Stimulated activated CD4-positive, alpha-beta T cell treated with anti-CD3 and anti-CD28 coated beads, TNF-alpha, amount 100 ng/mL, for 1 hour (primary cell): ENCODE measurements at places on chromosomes 3 and 15.

- DNase-seq: no peak
Observed at GRCh38 chr3:104909721-104910120, 457.0 kb upstream of the ALCAM start.

DNA sequence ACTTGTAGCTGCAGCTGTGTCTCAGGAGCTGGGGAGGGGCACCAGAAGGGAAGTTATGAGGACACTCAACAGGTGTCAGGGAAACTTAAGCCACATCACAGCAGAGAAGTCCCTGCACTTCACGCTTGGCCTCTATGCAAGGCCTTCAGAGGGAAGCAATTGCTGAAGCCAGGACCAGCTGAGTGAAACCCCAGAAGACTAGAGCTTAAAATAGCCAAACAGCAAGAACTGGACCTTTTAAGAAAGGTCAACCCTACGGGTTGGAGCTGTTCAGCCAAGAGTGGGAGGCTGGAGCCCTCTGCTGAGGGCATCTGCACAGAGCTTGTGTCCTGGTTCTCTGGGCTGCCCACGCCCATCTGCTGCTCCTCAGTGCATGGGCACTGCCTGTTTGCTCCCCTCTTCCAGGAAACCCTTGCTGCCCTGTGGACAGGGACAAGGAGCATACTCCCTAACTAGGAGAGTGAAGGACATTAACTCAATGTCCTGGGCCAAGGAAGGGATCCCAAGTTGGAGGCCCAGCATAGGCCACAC lies 3.9 kb upstream of the GRAMD2A start:
- DNase-seq: no peak

- DNase-seq: no peak
Observed at GRCh38 chr3:147418808-147419701, 9.9 kb downstream of the ZIC1 start.

DNA sequence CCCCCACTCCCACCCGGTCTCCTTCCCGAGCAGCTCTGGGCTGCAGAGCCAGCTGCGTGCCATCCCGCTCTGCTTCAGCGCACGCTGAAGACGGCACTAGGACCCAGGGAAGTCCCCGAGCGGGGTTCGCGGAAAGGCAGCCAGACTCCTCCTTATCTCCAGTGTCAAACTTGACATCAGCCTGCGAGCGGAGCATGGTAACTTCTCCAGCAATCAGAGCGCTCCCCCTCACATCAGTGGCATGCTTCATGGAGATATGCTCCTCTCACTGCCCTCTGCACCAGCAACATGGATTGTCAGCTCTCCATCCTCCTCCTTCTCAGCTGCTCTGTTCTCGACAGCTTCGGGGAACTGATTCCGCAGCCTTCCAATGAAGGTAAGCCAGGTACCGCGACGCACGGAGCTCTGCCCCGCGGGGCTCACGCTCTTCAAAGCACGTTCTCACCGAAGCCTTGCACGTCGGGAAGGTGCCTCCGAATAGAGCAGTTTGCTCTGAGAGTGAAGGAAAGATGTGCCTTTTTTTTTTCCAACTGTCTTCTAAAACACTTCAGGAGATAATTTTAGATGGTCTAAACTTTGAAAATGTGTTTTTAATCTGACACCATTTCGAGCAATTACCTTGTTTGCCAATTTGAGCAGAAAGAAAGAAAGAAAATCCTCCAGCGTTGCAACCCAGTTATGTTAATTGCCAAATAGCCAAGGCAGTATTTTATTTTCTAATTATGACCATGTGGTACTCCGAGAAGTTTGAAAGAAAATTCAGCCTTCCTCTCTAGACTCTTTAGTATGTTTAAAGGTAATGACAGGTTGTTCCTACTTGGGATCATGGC lies at the start of gene EPHA3:
EPHA3 (plus strand) TSS at position 161 of the 830 bp plus-strand sequence; CDS start at position 289, 128 bp downstream.
- no peak for DNase-seq

- no peak for DNase-seq
Observed at GRCh38 chr15:55552926-55553325, 35.2 kb downstream of the PYGO1 start.

GRCh38 chr3:170421111-170421641 lies 2.5 kb downstream of the CLDN11 start:
- no peak for DNase-seq

DNA sequence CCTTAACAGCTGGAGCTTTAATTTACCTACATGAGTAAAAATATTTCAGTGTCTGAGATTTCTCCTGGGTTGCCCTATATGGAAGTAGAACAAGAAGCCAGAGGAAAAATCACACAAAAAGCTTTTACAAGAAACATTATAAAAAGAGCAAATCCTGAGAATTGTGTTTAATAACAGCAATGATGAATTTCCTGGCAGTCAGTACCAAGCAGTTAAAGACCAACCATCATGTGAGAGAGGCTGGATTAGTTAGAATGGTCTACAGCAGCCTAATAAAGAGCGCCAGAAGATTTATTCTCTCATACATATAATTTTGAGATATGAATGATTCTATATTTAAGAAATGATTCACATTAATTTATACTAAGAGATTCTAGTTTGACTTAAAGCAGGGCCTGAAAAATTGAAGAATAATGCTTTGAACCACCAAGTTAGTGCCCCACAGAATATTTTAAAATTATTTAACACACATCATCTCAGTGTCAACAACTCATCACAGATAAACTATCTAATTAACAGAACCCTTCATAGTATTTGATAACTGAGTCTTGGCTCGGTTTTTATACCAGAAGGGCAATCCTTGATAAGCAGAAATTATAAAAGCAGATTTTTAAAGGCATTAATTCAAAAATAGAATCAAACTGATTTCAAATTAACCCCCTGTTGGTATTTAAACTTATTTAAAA lies 59.9 kb upstream of the DPH6 start:
- DNase-seq: no peak

- no peak for DNase-seq
Observed at GRCh38 chr15:33737687-33738601, 230.4 kb upstream of the CHRM5 start.

- no peak for DNase-seq
Observed at GRCh38 chr3:131360191-131360755, 21.3 kb upstream of the NUDT16 start.

DNA sequence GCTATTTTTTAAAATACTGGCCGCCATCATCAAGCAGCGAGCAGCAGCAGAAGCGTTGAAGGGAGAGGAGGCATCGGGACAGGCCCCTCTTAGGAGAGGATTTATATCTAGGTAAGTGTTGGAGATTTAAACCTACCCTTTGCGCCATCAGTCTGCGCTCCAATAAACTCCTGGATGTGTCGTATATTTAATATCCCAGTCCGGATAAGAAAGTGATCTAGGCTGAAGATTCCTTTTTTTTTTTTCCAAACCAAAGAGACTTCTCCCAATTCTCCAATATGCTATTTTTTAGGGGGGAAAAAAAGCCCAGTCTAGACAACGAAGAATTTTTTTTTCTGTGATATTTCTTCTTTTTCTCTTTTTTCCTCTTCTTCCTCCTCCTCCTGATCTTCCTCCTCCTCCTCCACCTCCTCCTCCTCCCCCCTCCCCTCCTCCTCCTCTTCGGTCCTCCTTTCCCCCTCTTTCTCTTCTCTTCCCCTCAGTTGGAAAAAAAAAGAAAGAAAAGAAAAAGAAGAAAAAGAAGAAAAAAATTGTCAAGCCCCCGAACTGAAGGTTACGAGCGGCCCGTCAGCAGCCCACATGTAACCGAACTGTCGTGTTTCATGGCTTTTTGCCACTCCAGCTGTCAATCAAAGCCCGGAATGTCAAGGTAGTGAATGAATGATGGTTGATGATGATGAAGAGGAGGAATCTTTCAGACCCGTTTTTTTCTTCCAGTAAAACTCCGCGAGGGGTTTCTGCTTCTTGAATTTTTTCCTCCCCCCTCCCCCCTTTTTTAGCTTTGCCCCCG lies 835 bp downstream of the MEIS2 start:
- no peak for DNase-seq

GRCh38 chr15:74383695-74384565 lies 16.5 kb upstream of the CYP11A1 start:
- DNase-seq: peak; percentile 56

DNA sequence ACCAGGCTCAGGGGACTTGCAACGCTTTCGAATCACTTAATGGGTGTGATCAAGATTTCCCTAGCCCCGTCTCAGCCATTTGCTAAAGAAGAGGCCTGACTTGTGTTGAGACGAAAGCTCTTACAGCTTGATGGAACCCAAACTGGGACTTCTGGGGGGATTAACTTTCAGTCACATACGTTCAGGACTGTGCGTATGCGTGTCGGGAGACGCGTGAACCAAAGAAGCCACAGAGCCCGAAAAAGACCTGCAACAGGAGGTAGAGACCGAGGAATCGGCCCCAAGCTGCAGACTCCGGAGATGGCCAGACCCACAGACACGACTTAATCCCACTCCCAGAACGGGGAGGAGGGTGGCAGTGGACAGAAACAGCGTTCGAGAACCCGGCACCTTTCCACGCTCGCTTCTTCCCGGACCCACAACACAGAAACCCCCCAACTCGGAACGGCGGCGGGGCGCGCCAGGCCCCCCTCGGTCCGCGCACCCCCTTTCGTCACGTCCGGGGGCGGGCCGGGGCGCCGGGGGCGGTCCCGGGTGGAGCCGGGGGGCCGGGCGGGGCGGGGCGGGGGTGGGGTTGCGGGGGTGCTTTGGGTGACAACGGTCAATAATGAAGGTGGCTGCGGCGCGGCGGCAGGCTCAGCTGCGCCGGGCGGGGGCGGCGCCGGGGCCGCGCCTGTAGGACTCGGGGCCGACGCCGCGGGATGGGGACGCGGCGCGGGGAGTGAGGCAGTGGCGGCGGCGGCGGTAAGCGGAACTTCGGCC lies at the start of gene ATP11B:
ATP11B (plus strand) TSS at position 604 of the 762 bp plus-strand sequence. CDS start 256 bp downstream, outside the sequence.
- DNase-seq: peak; percentile 74

- DNase-seq: no peak
Observed at GRCh38 chr3:113129168-113129567, 82.2 kb upstream of the BOC start.

GRCh38 chr3:190366133-190366532 lies 21.8 kb upstream of the CLDN16 start:
- no peak for DNase-seq

DNA sequence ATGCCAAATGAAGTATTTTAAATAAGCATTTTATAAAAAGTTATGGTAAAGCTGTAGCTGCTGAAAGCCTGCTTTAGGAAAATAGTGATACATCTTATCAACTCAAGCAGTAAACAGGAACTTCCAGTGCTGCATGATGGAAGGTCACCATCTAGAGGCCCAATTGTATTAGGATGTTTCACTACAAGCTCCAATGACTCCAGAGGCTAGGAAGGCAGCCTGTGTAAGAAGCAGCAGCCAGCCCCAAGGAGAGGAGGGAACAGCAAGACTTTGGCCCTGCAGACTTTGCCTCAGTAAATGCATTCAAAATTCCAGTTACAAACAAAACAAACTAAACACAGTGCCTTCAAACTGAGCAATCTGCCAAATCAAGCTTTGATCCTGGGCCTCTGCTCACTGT lies 32.1 kb downstream of the ILDR1 start:
- no peak for DNase-seq

DNA sequence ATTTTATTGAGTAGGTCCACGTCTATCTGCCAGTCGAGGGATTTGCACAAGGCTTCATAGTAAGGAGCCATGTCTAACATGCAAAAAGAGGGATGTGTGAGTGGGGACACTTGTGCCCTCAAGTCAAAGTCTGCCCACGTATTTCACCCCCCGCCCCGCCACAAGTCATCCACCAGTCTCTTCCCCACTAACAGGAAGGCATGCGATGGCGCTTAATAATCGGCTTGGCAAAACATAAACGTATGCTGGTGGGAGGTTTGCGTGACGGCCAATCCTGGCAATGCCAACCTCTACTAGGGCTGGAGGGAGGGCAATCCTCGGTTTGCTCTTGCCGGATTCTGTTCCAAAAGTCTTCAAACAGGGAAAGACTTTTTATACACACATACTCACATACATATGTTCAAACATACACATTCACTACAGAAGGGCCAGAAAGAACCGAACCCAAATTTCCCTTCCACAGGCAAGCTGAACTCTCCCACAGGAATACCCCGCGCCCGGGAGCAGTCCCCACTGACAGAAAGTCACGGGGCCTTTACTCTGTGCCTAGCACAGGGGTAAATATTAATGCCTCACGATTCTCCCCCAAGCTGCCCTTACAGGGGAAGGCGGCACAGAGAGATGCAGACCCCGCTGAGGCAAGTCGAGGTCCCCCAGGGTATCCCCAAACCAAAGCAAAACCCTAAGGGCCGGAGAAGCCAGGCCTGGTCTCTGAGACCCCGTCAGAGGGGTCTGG lies 675 bp downstream of the PSMD6 start:
- peak; percentile 2 for DNase-seq

DNA sequence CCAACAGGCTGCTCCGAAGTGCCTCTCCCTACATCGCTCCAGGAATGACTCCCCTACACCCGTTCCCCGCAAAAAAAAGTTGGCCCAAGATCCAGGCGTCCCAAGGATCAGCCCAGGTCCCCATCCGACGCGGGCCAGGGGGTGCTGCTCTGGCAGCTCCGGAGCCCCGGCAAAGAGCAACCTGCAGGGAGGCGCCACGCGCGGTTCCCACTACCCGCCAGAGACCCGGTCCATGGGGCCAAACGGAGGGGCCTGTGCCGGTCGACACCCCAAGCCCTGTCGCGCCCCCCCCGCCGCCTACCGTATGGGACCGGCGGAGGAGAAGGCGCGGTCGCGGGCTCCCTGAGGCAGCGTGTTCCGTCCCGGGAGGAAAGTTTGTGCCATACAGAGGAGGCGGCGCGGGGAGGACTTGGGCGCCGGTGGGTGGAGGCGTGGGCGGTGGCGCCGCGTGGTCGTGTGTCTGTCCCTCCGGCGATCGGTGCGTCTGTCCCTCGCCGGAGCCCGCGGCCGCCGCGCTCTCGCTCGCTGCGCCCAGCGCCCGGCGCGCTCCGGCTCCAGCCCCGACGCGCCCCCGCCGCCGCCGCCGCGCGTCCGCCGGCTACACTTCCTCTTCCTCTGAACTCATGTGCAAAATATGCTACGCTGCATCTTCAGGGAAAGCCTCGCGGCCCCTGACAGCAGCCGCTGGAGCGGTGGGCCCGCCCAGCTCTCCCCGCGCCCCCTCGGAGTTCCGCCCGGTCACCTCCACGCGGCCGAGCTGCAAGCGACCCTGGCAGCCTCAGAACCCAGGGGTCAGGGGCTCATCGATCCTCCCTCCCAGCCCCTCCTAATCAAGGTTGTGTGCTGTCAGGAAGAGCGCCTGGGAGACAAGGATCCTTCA lies at the start of gene RFTN1:
RFTN1 (minus strand) TSS at position 559 of the 880 bp plus-strand sequence. CDS start 19,830 bp downstream, outside the sequence.
- no peak for DNase-seq

DNA sequence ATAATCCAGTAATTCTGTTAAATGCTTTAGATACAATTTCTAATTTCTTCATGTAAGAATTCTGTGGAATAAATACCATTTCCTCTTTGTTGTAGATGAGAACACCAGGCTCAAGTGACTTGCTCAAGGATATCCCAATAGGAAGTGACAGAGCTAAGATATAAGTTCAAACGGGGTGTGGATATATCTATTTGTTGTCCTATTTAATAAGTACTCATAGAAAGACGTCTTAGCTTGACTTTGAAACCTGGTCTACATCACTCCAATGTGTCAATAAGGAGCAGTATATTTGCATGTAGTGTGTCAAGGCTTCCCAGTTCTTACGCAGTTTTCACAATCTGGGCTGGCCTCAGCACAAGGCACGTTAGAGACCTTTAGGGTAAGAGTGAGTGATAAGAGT lies 4.7 kb upstream of the GCSAM start:
- DNase-seq: no peak

DNA sequence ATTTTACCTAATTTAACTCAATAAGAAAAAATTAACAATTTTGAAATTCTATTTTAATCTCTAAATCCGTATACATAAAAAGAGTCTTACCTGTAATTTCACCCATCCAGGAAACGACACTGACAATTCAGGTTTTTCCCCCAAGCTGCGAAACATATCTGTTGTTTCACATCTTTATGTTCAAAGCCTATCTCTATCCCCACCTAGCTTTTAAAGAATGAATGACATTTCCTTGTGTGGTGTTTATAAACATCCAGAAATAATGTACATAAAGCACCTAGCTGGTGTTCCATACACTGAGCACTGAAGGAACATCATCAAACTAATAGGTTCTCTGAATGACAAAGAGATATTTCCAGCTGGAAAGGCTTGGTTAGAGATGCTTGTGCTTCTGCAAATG lies 867.8 kb downstream of the SQOR start:
- DNase-seq: no peak
